Umbilical cord (tissue), 2 donors: ENCODE measurements at places on chromosomes 5 and 9.

- no peak for DNase-seq
Observed at GRCh38 chr5:141567513-141568117, 51.2 kb downstream of the DIAPH1 start.

GRCh38 chr9:122397749-122398148, 26.9 kb downstream of the PTGS1 start:
- no peak for DNase-seq

DNA sequence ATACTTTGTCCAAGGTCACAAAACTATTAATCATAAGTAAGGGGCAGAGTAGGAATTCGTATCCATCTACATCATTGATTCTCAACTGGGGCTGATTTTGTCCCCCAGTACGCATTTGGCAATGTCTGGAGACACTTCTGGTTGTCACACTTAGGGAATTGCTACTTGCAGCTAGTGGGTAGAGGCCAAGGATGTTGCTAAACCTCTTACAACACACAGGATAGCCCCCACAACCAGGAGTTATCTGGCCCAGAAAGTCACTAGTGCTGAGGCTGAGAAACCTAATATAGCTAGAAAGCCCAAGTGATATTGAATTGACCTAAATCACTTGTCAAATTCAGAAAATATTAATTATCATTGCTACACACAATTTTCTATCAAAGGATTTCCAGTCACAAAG, 120.4 kb upstream of the ABCA1 start:
- DNase-seq, result no peak

DNA sequence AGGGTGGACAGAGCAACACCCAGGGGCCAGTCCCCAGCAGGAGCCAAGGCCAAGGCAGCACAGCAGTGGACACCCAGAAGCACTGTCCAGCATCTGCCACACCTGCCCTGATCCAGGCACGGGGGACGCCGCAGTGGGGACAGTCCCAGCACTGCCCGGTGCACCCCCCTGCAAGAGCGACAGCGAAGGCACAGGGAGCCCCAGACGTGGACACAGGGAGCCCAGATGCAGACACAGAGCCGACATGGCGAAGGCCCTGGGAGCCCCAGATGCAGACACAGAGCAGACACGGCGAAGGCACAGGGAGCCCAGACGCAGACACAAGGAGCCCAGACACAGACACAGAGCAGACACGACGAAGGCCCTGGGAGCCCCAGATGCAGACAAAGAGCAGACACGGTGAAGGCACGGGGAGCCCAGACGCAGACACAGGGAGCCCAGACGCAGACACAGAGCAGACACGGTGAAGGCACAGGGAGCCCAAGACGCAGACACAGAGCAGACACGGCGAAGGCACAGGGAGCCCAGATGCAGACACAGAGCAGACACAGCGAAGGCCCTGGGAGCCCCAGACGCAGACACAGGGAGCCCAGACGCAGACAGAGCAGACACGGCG, 4.3 kb downstream of the ANAPC2 start:
- no peak for DNase-seq

GRCh38 chr9:69637193-69637816, 34.9 kb downstream of the APBA1 start:
- DNase-seq, result no peak

DNA sequence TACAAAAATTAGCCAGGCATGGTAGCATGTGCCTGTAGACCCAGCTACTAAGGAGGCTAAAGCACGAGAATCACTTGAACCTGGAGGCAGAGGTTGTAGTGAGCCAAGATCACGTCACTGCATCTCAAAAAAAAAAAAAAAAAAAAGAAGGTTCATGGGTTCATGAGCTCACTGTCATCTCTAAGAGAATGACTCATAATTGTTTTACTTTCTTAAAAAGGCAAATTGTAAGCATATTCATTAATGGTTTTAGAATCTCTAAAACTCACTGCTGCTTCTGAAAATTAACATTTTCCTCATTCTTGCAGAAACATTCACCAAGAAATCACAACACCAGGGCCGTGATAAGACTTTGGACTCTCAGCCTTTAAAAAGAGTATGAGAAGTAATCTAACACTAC, 103.6 kb downstream of the GNA14 start:
- DNase-seq, result no peak

GRCh38 chr5:124790895-124791732, 44.7 kb upstream of the ZNF608 start:
- peak; percentile 44 for DNase-seq

GRCh38 chr5:34055667-34056066, 12.7 kb upstream of the C1QTNF3 start:
- no peak for DNase-seq

- no peak for DNase-seq
Observed at GRCh38 chr5:171701100-171701541, 84.5 kb upstream of the SMIM23 start.

DNA sequence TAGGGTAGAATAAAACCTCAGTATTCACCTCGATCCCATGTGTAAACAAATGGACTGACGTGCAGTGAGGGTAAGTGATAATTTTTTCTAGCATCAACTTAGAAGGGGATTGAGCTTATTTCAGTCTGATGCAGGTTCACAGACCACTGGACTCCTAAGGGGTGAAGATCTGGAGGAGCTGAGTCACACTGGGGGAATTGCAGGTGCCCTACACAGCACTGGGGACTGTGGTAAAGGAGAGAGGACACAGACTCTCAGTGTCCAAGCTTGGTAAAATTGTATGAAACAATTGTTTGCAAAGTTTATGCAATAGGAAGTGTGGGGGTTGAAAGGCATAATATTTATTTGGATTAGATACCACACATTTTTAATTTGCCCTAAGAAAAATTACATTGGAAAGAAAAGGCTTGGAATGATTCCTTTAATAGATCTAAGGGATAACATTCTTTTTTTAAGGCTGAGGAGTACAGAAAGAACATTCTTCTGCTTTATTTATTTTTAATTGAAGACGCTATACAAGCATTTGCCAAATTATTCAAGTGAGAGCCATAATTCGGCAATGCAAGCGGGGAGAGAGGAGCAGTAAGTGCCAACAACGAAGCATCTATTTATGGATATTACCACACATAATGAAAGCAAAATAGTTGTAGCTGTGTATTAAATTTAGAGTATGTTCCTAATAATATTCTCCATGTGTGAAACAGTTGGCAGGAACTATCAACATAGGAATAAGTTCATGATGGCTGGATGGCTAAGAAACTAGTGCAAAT, 766.9 kb upstream of the ADAMTS16 start:
- DNase-seq, result no peak

- DNase-seq, result no peak
Observed at GRCh38 chr9:106228861-106229260, 534.5 kb downstream of the TMEM38B start.

- no peak for DNase-seq
Observed at GRCh38 chr5:35129921-35130485, 82.3 kb upstream of the AGXT2 start.

GRCh38 chr5:6508931-6509330, 60.3 kb downstream of the UBE2QL1 start:
- no peak for DNase-seq

DNA sequence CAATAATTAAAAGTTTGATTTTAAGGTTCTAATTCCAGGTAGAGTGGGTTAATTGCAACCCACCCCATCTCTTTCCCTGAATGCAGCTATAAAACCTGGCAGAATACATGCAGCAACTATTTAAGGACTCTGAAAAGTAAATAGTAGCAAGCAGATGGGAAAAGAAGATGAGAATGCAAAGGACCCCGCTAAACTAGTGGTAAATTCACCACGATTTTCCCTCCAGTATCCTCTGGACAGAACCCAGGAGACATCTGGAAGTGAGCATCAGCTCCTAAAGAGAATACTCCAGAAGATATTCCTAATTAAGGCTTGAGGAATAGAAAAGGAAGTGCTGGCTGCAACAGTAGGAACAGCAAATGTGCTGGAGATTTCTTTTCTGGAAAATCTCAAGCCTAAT, 170.9 kb downstream of the FRMD3 start:
- no peak for DNase-seq

- DNase-seq, result no peak
Observed at GRCh38 chr5:139151902-139152301, 46.3 kb downstream of the SIL1 start.

DNA sequence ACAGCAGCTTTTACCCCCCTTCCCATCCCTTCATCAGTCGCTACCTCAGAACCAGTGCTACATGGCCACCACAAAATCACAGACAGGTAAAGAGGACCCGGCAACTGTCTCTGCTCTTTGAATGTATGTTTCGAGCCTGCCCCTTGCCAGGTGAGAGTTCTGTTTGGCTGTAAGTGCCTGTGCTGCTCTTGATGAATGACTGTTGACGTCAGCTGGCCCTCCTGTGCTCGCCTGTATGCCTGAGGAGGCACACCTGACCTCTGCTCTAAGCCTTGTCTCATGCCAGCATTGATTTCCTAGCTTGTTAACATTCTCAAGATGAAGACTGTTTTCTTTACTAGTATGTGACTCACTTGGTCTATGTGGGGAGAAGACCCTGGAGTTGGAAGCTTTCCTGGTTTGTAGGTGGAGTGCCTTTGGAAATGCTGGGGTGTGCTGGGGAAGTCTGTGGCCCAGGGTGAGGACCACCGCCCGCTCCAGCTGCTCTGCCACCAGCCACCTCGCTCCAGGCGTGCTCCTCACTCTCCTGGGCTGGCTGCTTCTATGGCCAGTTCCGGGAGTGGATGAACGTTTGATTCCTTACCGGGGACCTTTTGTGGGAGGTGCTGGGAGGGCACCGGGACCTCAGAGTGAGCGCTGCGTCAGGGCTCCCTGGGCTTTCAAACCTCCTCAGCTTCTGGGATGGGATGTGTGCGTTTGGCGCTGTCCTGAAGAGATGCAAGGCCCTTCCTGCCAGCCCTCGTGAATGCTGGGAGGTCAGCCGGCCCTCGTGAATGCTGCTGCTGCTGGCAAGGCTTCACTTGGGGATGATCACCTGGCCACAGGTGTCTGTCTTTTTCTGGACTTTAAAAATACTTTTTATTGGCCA, 109.9 kb downstream of the EHMT1 start:
- no peak for DNase-seq

GRCh38 chr5:179414459-179415261, 69.4 kb upstream of the ADAMTS2 start:
- DNase-seq, result peak; percentile 31

DNA sequence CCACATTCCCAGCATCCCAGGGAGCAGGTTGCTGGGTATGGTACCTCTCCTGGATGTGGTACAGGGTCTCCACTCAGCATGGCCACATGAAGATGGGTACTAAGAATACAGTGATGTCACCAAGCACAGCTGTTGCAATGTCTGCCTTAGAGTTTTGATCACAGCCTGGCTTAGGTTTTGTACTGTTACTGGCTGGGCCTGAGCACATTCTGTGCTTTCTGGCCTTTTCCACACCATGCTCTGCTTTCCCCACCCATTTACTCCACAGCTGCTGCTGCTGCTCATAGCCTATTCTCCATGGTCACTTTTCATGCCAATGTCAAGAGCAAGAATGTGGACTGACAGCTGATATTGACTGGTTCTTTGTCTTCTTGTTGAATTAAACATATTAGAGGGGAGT, 481.9 kb downstream of the ARHGEF28 start:
- DNase-seq, result no peak

DNA sequence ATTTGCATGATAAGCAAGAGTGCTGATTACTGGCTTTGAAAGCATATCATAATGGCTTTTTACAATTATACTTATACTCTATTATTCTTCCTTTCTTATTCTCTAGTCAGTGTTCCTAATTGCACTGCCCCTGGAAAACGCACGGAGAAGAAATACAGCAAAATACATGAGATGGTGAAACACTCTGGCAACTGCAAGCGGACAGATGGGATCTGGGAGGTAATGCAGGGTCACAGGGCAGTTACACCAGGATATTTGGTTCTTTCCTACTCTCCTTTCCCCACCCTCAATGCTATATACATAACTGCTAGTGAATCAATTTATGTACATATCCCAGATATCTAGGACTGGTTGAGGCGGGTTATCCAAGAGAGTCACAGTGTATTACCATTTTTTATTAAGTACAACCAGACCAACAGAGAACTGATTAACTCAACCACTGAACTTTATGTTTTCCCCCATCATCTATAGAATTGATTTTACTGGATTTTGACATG, 423.7 kb downstream of the ZSWIM6 start:
- DNase-seq, result no peak

DNA sequence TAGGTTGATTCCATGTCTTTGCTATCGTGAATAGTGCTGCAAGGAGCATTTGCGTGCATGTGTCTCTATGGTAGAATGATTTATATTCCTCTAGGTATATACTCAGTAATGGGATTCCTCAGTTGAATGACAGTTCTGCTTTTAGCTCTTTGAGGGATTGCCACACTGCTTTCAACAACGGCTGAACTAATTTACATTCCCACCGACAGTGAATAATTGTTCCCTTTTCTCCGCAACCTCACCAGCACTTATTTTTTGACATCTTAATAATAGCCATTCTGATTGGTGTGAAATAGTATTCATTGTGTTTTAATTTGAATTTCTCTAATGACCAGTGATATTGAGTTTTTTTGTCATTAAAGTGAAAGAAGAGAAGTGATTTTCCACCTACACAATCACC, 18.5 kb downstream of the IFNA5 start:
- no peak for DNase-seq
